GM12892 (cell line): ENCODE measurements at places on chromosomes 1 and 21.

DNA sequence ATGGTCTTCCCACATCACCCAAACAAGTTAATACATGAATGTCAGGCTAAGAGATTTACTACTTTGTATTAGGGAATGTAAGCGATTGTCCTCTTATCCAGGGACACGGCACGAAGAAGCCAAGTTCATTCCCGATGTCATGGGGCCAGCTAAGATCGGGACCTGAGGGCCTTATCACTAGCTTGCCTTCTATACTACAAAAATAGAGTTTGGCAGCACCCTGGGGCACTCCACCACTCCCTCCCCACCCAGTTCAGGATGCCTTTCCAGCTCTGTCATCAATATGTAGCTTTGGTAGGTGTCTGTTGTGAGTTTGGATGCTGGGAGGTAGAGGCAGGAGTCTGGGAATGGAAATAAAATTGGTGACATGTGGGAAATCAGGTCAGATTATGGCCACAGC lies 197.5 kb downstream of the ATG4C start:
- DNase-seq, result no peak

DNA sequence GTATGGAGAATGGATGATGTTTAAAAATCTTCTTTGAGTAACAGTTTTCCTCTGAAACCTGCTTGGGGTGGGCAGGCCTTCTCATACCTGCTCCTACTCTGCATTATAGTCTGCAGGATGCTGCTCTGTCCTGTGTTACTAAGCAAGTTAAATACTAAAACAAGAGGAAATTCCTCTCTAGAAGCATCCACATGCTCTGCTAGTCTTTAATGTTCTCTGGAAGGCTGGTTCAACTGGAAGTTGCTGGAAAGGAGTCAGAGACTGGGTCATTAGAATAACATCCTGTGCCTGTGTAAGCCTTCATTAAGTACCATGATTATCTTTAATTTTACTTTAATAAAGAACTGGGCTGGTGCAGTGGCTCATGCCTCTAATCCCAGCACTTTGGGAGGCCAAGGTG lies 5.8 kb downstream of the SELP start:
- no peak for DNase-seq

DNA sequence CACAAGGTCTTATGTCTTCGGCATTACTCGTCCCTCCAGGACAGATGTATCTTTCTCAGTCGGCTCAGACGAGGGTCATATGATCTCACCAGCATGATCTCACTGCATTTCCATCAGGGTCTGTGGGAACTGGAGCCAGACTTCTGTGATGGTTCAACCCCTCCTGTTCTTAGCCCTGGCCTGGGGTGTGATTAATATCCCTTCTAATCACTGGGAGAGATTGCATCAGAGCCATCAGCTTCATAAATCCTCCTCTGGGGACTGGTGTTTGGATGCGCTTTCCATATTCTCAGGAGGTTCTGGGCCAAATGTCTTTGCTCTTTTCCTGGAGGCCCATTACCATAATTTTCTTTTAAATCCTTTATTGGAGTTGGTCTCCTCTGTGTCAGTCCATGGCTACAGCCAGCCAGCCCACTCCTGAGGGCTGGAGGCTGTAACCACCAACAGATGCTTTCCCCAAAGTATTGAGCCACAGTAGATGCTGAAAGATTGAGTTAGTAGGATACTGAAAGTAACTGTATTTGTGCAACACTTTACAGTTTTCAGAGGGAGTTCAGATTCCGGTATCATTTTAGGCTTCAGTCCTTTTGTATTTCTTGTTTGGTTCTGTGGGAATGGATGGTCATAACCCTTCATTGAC lies 20.0 kb downstream of the CACNA1E start:
- DNase-seq, result no peak

- DNase-seq, result no peak
These were observed 7.9 kb upstream of the ZRANB2 start for GRCh38 chr1:71088645-71089287.
